ENCODE measurements at places on chromosomes 11 and 22. TPM values are rescaled to one million over a fixed set of nuclear protein-coding genes. Genes with fewer than 3 reads are reported as not detected.

GRCh38 chr11:117786135-117786870, 10.7 kb downstream of the DSCAML1 start:
- DNase-seq = no peak

GRCh38 chr11:128752379-128752778, 58.5 kb downstream of the FLI1 start:
- no peak for DNase-seq

GRCh38 chr11:60118338-60118737, 29.9 kb downstream of the MS4A2 start:
- no peak for DNase-seq

DNA sequence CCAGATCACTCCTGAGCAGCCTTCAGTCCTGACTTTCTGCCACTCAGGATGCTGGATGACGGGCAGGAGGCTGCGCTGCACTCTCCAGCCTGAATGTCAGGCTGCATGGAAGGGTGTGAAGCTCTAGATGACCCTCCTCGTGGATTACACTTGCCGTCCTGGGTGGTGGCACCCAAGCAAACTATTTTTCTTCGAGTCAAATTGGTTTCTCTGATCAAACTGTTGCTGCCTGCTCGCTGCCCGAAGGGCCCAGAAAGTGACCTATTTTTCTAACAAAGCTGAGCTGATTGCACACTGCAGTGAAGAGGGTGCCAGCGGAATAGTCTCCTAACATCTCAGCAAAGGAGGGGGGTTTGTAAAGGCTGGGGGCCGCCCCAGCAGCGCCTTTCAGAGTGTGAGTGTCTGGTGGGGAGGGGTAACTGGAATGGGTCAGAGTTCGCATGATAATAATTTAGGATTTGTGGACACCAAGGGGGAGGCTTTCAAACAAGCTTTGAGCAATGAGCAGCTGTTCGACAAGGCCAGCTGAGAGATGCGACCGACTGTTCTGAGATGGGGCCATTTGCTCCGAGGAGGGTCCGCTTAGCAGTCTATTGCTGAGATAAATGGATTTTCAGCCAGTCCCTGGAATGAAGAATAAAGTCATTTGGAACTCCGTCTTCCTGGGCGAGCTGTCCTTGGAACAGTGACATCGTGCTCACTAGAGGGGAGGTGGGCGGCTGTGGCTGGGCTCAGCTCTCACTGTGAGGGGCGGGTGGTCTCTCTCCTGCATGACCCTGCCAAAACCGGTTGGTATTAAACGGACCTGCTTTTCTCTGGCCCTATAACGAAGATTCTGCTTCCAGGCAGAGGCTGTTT, 537.6 kb downstream of the BRD1 start:
- no peak for DNase-seq

- DNase-seq = no peak
These were observed 714 bp downstream of the TRIM29 start for GRCh38 chr11:120137187-120137610.

DNA sequence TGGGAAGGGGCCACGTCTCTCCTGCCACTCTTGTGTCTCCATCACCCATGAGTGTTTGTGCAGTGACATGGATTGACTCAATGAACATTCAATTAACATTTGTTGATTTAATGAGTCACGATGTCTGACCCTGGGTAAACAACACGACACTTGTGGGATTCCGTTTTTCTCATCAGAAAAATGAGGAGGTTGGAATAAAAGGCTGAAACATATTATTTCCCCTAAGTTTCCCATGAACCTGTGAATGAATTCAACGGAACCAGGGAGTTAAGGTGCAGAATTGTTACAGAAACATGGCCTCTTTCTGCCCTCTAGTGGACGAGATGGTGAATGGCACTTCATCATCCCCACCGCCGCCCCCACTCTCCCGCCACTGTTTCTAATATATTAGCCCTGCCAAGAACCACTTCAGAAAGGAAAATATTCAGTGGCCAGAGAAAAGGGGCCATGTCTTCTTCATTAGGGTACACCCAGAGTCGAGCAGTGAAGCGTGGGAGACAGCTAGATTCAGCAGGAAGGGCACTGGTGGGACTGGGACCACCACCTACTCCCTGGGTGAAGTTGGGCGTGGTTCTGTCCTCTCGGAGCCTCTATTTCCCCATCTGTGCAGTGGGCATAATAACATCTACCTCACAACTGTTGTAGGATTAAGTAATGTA, 46.3 kb upstream of the SYT13 start:
- DNase-seq = no peak

PLEKHB1 gene
- 3.9 TPM for polyA plus RNA-seq

SLC5A4 gene
- 0.42 TPM for polyA plus RNA-seq

PKP3 gene
- 0.14 TPM for polyA plus RNA-seq

TTC28 gene
- polyA plus RNA-seq = 29.9 TPM

CAPN5 gene
- polyA plus RNA-seq = 10.8 TPM

LARGE2 gene
- 6.2 TPM for polyA plus RNA-seq

SLC7A4 gene
- polyA plus RNA-seq = 0.63 TPM

NAV2 gene
- polyA plus RNA-seq = 68.4 TPM
